Activated naive CD4-positive, alpha-beta T cell (primary cell): ENCODE measurements at places on chromosomes 2 and 18.

DNA sequence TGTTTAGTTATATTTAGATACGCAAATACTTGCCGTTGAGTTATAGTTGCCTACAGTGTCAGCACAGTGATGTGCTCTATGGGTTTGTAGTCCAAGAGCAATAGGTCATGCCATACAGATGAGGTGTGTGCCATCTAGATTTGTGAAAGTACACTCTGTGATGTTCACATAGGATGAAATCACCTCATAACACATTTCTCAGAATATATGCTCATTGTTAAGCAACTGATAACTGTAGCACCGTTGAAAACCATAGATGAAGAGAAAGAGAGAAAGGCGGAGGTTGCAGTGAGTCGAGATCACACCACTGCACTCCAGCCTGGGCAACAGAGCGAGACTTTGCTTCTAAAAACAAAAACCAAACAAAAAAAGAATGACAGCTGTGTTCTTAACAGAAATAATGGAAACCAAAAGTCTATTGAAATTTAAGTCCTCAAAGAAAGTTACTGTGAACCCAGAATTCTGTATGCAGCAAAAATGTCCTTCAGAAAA, 9.5 kb downstream of the DGKD start:
- DNase-seq, result no peak

DNA sequence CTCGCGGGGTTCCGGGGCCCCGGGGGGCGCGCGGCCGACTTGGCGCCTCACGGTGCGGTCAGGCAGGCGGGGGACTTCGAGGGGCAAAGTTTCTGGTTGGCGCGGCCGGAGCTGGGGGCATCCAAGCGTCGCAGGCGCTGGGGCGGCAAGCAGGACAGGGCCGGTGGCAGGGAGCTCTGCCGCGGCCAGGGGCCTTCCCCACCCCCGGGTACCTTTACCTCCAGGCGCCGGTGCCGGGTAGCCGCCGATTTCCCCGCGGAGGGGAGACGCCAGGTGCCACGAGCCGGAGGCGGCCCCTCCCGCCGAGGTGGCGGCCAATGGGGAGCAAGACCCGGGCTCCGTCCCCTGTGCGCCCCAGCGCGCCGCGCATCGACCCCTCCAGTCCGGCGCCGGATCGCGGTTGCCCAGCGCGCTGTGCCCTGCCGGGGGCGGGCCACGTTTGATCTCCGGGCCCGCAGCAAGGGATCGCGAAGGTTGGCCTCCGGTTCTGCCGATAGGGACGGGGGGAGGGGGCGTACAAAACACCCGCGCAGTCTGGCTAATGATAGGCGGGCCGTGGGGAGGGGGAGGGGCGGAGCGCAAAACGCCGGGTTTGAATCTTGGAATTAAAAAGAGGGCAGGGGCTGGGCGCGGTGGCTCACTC, at the start of gene ST8SIA5:
ST8SIA5 (minus strand) TSS at position 495 of the 643 bp plus-strand sequence. CDS start 545 bp downstream, outside the sequence.
- DNase-seq, result no peak

DNA sequence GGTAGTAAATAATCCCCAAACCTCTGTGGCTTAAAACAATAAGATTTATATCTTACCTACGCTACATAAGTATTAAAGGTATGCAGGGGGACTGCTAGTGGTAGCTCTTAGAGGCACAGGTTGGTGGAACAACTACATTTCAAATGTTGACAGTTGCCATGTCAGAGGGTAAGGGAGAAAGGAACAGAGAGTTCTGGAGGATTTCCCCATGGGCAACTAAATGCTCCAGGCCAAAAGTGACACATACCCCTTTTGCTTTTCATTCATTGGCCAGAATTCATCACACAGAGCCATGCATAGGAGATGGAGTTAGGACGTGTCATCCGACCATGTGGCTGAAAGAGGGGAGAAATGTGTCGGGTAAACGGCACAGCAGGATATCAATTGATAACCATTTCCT, 133.2 kb downstream of the NAPG start:
- no peak for DNase-seq

DNA sequence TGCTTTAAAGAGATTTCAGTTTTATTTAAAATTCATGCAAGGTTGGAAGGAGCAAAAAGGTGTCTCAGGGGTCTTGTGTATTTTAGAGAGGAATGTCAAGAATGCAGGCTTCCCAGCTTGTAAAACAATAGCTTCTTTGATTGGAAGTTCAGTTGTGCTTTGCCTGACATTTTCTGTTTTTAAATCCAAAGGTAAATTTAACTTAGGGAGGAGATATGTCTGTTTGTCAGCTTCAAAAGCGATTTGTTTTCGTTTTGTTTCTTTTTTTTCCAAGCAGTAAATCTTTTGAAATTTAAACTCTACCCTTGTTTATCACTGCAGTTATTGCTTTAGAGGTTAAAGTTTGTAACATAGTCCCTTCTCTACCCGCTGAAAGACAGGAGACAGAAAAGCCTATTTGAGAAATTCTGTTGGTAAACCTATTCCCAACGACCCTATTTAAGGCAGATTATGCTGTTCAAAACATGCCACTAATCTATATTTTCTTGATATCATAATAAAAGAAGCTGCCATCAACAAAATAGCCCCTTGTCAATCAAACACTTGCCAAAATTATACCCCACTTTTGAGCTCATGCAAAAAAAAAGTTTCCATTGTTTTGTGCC, 639.6 kb downstream of the IRS1 start:
- no peak for DNase-seq

DNA sequence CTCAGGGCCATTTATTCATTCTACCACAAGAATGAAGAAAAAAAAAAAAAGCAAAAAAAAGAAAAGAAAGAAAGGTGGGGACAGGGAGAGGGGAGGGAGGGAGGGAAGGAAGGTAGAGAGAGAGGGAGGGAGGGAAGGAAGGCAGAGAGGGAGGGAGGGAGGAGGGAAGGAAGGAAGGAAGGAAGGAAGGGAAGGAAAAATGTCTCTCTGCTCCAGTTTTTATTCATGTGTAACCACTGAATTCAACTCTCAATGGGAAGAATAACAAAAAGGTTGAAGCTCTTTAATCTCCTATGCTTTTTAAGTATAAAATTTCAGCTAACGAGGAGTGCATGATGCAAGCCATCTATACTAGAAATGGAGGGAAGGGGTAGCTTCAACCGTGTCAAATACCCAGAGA, 287.3 kb downstream of the MREG start:
- no peak for DNase-seq

- DNase-seq, result no peak
These were observed 3.0 kb upstream of the TFCP2L1 start for GRCh38 chr2:121287956-121288355.

DNA sequence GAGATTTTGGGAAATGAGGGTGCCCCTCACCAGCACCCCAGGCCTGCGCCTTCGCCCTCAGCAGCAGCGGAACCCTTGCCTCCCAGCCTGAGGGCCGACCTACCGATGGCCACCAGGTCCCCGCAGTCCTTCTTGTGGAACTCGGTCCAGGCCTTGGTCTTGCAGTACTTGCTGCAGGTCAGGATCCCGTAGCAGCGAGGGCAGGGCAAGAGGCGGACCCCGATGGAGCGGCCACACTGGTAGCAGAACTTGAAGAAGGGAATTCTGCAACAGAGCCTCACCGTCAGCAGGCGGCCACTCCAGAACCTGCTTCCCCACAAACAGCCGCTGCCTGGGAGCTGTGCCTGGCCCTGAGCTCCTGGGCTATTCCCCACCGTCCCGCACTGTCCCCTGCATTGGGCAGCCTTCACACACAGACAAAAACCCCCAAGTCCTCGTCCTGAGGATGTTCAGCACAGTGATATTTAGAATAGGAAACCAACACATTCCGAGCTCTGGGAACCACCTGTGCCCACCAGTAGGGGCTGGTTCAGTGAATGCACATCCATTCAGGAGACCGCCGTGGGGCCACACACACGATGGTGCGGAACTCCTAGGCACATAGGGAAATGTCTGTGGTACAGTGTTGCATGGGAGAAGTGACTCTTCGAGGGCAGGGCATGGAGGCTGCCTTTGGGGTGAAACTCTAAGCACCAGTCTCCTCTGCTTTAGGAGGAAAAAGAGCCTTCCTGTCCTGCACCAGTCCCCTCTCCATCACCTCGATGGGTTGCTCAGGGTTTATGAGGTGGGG, 45.6 kb downstream of the GPC1 start:
- no peak for DNase-seq

DNA sequence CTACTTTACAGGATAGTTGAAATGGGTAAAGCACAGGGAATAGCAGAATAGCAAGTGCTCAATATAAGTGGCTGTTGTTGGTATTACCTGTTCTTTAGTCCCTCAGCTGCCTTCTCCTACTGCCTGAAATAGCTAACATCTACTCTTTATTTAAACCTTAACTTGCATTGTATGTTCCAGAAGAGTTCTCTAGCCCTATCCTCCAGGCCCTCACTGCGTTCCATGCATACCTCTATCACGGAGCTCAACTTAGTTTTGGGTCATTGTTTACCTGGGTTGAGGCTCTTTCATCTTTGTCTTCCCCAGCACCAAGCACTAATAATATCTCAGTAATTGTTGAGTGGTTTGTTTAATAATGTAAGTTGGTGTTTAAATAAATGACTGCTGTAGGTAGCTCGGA, 242.2 kb upstream of the FANCL start:
- DNase-seq, result no peak

DNA sequence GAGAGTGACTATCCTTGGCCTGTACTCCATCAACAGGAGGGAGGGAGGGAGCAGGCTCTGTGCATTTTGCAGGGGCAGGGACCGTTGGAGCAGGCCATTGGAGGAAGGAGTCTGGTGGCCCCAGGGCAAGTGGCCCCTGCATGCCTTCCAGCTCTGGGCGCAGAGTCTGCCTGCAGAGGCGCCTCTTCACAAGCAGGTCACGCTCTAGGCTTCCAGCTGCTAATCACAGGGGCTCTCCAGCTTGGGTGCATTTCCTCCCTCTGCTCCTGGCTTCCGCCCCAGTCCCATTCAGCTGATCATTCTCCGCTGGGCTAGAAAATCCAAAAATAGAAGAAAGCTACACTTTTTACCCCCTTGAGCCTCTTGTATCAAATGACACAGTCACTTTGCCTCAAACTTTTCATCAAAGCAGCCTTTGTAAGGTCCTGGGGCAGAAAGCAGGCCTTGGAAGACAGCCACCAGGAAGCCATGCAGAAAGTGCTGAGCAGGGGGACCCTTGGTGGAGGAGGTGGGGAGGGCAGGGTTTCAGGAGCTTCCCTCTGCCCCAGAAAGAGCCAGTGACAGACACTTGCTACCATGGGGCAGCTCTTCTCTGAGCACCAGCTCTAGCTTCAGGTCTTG, 11.3 kb downstream of the TMEM247 start:
- DNase-seq, result no peak

DNA sequence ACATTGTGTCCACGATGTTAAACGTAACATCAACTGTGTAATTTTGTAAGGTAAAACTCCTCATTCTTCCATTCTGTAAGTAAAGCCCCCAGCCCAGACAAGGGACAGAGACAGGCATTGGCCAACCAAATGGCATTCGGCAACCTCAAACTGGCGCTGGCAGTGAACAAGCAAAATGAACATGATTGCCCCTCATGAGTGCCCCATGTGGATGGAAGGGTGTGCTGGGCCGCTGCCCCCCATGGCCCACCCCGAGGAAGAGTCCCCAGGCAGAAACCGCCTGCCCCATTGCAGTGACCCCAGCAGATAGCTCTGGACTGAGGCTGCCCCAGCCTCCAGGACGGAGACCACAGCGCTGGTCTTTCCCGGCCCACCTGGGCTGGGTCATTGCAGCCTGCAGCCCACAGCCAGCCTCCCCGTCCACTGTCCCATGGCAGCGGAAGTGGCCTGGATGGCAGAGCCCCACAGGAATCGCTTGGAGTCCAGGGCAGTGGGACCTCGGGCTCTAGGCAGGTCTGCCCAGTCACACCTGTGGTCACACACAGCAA, 220.2 kb downstream of the HDAC4 start:
- no peak for DNase-seq

- DNase-seq, result no peak
These were observed 115.9 kb downstream of the MEIS1 start for GRCh38 chr2:66550826-66551225.

- no peak for DNase-seq
These were observed at the start of gene EMILIN2 for GRCh38 chr18:2846636-2847316. Gene EMILIN2 (plus strand): TSS chr18:2847006. CDS start chr18:2847189, 183 bp downstream.

DNA sequence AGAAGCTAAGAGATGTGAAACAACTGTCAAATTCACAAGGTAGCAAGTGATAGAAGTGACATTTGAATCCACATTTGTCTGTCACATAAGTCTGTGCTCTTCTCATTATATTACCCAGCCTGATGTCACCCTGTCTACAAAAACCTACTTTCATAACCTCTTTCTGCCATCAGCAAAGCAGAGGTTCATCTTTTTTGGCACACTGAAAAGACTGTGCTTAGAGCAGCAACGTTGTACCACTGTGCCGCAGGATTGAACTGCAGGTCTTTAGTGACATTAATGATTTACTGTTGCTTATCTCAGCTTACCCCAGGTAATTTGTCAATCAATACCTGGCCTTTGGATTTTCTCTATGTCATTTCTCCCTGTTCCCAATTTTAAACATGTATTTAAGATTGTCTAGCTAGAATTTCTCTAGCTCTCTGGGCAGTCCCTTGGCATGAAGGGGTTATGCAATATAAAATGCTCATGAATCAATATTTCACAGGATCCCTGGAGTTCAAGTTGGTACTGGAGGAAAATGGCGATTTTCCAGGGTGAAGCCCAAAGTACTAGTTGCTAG, 31.4 kb upstream of the TDRD15 start:
- no peak for DNase-seq

- DNase-seq, result no peak
These were observed 109.8 kb downstream of the AGAP1 start for GRCh38 chr2:235603659-235604058.

GRCh38 chr2:7835151-7835550, 846.7 kb upstream of the ID2 start:
- no peak for DNase-seq

- no peak for DNase-seq
These were observed 170.5 kb upstream of the DOK6 start for GRCh38 chr18:69230204-69230603.

DNA sequence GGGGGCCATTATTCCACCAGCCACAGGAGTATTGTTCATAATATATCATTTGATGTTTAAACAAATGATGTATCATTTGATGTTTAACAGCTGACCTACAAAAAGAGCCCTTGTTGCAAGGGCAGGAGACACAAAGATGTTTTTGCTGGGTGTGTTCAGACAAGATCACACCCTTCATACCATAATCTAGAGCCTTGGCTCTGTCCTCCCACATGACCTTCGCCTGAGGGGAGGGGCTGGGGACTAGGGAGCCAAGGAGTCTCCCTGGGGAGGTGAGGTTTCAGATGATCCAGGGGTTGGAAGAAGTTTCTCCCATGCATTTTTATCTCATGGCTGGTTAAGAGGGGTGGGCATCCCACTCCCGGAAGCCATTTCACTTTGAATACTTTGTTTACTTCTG, 33.5 kb downstream of the CDC42EP3 start:
- DNase-seq, result no peak

DNA sequence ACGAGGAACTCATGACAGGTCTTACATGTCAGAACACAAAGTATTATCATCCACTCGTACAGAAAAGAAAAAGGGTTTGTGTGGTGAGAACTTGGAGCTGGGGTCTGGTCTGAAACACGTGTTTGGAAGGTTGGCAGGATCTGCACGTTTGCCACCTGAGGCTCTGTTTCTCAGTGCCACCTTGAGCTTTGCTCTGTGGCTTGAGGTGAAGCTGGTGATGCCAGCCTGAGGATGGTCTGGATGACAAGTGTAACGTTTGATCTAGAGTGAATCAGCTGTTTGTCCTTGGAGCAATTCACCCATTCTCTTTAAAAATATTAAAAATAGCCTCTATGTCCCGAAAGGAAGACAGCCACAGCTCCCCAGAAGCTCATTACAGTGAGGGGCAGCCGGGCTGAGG, 45.4 kb upstream of the KLF11 start:
- DNase-seq, result no peak

- DNase-seq, result no peak
These were observed 160.8 kb downstream of the TNS1 start for GRCh38 chr2:217842017-217842416.
